CD4-positive, alpha-beta T cell treated with Interleukin-12 subunit alpha and Interleukin-12 subunit beta, for 1 hour (primary cell): ENCODE measurements at places on chromosomes 13 and 19.

- DNase-seq = no peak
Observed at GRCh38 chr13:30982506-30982905, 50.0 kb downstream of the TEX26 start.

DNA sequence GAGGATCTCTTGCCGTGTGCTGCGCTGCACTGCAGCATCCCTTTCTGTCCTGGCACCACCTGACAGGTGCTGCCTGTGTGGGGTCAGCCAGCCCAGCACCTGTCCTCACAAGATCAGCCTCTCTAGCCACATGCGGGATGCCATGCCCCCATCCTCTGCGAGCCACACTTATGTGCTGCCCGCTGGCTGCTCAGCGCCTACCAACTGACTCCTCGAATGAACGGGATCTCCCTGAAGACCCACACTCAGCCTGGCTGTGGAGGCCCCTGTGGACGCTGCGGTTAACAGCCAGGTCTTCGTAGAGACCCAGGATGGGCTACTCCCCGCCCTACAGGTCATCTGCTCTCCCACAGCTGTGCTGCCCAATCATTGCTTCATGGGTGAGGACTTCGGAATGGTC lies 106.1 kb downstream of the DOCK9 start:
- no peak for DNase-seq

DNA sequence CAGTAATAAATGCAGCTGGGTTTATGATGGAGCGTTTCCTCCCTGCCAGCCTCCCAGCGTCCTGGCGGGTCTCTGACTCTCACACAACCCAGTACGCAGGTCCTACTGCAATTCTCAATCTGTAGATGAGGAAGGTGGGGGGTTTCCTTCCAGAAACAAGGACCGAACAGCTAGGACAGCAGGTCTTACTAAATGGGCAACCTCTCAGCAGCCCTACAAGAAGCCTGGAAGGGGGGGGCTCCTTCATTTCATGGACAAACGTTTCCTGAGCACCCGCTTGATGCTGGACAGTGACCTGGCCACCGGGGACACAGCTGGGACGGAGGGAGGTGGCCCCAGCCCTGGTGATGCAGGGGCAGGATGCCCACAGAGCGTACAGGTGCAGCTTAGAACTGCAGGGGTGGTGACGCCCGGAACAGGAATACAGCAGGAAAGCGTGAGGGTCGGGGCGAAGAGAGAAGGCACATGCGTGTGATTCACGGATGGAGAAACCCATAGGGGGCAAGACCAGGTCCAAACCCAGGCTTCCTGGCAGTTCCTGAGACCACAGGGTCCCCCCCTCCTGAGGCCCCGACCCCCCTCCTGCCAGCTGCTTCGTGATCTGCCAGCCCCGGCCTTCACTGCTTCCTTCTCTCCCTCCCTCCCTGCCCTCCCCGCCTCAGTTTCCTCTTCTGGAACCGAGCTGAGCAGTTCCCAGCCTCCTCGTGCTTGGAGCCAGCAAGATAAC lies 732 bp upstream of the C2CD4C start:
- no peak for DNase-seq

- DNase-seq = no peak
Observed at GRCh38 chr13:30700364-30700763, 35.0 kb upstream of the ALOX5AP start.

DNA sequence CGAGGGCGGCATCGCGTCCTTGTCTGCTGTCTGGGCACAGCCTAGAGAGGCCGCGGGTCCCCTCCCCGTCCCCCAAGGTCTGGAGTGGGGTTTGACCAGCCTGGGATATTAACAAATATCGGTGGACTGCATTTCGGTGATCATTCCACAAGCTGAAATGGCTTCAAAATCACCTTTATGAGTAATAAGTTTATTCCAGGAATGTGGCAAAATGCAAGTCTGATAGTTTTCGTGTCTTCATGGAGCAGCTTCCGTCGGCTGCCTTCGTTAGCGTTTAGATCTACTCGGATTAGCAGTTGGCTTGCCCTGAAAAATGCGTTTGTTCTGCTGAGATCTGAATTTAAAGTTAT lies 1.1 kb upstream of the GJA3 start:
- DNase-seq = no peak

- DNase-seq = no peak
Observed at GRCh38 chr13:28337166-28338005, 157.5 kb downstream of the FLT1 start.

DNA sequence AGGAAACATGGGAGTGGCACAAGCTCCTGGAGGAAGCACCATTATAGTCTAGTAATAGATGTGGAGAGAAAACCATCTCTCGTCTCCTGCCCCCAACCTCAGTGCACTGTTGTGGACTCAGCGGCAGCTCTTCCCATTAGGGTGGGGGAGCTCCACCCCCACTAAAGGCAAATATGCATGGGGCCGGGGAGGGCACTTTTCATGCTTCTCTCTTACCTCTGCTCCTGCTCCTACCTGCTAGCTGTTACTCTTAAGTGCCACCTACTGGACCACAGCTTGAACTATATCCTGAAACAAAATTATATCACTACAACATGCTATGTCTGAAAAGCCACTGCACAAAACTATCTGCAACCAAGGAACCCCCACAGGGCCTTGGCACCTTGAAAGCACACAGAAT lies 112.6 kb upstream of the DACH1 start:
- no peak for DNase-seq

DNA sequence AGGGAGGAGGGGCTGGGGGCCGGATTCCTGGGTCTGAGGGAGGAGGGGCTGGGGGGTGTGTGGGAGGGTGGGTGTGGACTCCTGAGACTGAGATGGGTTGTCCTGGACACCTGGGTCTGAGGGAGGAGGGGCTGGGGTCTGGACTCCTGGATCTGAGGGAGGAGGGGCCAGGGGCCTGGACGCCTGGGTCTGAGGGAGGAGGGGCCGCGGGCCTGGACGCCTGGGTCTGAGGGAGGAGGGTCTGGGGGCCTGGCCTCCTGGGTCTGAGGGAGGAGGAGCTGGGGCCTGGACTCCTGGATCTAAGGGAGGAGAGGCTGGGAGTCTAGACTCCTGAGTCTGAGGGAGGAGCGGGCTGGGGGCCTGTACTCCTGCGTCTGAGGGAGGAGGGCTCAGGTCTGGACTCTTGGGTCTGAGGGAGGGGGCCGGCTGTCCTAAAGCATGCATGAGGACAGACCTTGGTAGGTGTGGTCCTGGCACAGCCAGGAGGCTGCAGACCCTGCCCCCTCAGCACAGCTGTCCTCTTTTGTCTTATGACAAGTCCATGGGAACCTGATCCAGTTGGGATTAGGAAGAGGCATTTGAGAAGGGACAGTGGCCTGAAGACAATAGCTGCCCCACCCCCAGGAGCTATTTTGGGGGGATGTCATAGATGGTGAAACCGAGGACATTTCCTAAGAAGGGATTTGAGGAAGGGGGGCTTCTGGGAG lies 1.3 kb downstream of the TNNT1 start:
- DNase-seq = no peak

- DNase-seq = no peak
Observed at GRCh38 chr13:27665333-27665732, 43.6 kb downstream of the POLR1D start.

GRCh38 chr13:107006661-107007060 lies 438.7 kb upstream of the ARGLU1 start:
- no peak for DNase-seq

- DNase-seq = no peak
Observed at GRCh38 chr19:38448225-38448624, 14.7 kb downstream of the RYR1 start.

DNA sequence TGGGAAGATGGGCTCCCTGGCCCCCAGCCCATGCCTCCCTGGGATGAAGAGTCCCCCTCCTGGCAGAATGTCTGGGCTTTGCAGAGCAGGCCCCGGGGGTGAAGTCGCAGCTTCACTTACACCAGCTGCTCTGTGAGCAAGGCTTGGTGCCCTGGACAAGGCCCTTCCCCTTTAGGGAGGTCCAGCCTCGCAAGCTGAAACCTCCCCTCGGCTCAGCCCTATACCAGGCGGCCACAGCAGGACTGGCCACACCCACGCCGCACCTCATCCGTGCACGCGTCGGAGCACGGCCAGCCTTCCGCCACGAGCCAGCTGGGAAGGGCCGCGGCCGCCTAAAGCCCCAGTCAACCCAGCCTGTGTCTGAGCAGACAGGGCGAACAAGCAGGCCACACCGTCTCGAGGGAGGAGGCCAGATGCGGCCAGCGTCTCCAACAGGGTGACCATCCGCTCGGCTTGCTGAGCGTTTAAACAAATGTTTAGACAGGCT lies 83.2 kb upstream of the MCF2L start:
- no peak for DNase-seq

DNA sequence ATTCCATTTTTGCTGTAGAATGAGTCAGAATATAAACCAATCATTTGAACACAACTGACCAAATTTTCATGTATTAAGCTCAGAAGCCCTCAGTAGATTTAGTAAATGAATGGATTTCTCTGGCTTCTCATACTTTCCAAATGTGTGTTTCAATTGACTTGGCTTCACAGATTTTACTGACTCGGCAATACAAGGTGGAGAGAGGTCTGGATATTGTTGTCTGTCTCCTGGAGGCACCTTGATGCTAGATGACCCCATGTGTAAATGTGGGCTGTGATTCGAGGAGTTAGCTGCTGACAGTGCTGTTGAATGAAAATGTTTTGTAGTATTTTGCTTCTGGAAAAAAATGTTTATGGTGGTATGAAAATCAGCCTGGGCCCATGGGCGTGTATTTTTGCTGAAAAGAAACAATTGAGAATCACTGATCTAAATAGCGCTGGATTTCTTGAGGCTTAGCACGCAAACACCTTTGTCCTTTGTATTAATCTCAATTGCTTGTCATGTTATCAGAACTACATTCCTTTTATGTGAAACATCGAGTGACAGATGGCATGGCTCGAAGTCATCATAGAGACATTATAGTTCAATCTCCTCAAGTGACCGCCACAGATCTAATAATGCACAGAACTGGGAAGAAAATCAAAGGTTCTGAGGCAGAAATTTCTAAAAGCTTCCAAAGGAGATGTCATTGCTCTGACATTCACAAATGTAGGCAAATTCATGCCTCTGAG lies 41.2 kb upstream of the UBAC2 start:
- no peak for DNase-seq

DNA sequence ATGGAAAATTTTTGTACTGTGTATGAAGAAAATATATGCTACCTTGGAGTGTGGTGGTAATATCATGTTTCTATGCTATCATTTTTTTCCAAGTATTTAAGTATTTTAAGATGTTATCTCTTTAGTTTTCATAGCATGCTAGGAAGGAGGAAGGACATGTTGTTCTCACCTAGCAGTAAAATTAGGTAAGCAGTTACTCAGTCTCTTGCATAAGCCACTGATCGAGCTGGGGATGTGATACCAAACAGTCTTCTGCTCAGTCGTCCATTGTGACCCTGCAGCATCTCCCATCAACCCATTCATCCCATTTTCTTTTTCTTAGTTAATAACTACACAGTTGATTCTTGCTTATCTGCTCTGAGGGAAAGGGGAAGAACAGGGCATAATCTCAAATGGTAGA lies 130.6 kb downstream of the KLF5 start:
- DNase-seq = no peak

- no peak for DNase-seq
Observed at GRCh38 chr19:1304197-1304924, 18.7 kb downstream of the EFNA2 start.

- DNase-seq = no peak
Observed at GRCh38 chr19:45336696-45337251, 3.8 kb upstream of the KLC3 start.

DNA sequence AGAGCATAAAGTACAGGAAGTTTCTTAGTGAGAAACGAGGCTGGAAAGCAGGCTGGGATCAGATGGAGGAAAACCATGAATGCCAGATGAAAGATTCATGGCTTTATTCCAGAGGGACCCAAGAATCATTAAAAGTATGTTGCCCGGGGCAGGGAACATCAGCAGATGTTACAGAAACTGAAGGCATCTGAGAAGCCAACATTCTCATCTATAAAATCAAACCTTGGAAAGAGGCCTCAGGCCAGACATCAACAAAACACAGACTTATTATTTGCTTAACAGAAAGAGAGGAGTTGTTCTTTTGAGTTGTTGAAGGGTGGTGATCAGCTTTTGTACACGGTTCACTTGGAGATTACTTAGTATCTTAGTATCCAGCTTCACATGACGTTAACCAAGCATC lies 543.6 kb downstream of the RFC3 start:
- DNase-seq = no peak

- DNase-seq = no peak
Observed at GRCh38 chr13:31803311-31803710, 64.0 kb downstream of the RXFP2 start.

- DNase-seq = peak; percentile 6
Observed at GRCh38 chr13:98918771-98919170, 59.1 kb downstream of the DOCK9 start.

GRCh38 chr19:3669082-3669946 lies 31.0 kb downstream of the PIP5K1C start:
- no peak for DNase-seq

DNA sequence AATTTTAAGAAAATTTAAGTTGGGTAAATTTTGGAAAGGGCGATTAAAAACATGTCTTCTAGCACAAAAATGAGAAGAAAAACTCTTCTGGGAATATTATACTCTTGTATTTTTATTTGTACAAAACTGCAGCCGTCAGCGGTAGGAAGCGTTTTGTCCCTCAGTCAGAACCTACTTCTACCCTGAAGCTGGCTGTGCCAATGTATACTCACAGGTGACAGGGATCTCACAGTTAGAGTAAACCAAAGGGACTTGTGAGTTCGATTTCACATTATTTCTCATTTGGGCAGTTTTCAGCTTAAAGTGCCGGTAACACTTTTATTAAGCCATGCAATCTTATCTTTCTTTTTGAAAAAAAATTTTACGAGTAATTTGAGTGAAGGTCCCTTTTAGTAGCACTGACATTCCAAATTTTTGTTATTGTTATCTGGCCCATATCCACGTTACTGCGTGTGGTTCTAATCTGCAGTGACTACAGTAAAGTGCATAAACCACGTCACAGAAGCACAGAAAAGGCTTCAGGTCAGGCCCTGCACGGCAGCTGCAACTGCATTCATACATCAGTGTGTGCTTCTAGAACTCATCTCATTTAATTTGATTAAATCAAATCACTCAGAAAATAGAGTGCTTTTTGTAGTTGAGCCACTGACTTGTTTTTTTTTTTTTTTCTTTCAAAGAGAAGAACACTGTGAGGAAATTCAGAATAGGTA lies 387.3 kb downstream of the LIG4 start:
- no peak for DNase-seq

GRCh38 chr13:103036268-103036667 lies 29.9 kb downstream of the SLC10A2 start:
- DNase-seq = no peak

- DNase-seq = no peak
Observed at GRCh38 chr19:53980539-53981375, 10.7 kb upstream of the CACNG6 start.

GRCh38 chr13:38381890-38382289 lies 32.2 kb downstream of the UFM1 start:
- no peak for DNase-seq

GRCh38 chr19:35347171-35347929 lies at the start of gene FFAR1:
Gene FFAR1 (plus strand): TSS chr19:35347902. CDS start chr19:35351552, 3,650 bp downstream.
- peak; percentile 67 for DNase-seq

DNA sequence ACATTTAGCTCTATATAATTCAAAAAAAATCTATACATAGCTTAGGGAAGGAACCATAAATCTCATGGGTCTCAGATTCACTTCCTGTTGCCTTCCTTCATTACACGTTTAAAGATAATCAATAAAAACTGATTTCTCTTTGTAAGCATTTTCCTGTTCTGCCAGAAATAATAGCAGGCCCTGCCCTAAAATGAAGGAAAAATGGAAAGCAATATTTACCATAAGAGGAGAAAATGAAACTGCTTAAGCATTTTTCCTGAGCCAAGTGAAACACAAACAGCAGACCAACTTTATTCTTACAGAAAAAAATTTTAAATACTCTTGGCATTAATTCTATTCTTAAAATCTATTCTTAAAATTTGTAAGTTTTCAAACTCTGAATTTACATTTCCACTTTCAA lies 4.0 kb downstream of the LHFPL6 start:
- DNase-seq = no peak

GRCh38 chr19:16070366-16070990 lies 5.8 kb upstream of the TPM4 start:
- DNase-seq = peak; percentile 93
